Epithelial cell of alveolus of lung (primary cell): ENCODE measurements at places on chromosomes 2 and 18. TPM values are rescaled to one million over a fixed set of nuclear protein-coding genes. Genes with fewer than 3 reads are reported as not detected.

The TWIST2 gene
- total RNA-seq: 63.5 and 68.2 TPM in 2 replicates

The ATG4B gene
- total RNA-seq: 58.7 and 69.3 TPM in 2 replicates

The MAL gene
- not detected in 2 replicates for total RNA-seq

The ABCG5 gene
- not detected in 2 replicates for total RNA-seq

The FAM228A gene
- total RNA-seq: 0.08 and 0.39 TPM in 2 replicates

The CDH7 gene
- not detected in 2 replicates for total RNA-seq

The PROC gene
- 0.08 and 0.13 TPM in 2 replicates for total RNA-seq
